ENCODE measurements at places on chromosomes 1 and 21. TPM values are rescaled to one million over a fixed set of nuclear protein-coding genes. Genes with fewer than 3 reads are reported as not detected.

The OR2T11 gene
- total RNA-seq: not detected

The TNFSF4 gene
- 1.5 TPM for total RNA-seq

The PGLYRP4 gene
- not detected for total RNA-seq

The CAMK2N1 gene
- total RNA-seq: 0.91 TPM

Measured in T-helper 2 cell treated with Interferon-gamma antibody and Interleukin-4, amounts not matched to agents 100 ng/mL and 5 ng/mL, for 36 hours (primary cell).